Left forelimb (tissue), 1 donor: ENCODE measurements at places on chromosomes 5 and 9.

- no peak for DNase-seq
Measured at GRCh38 chr9:97747201-97747965, 50.2 kb upstream of the XPA start.

DNA sequence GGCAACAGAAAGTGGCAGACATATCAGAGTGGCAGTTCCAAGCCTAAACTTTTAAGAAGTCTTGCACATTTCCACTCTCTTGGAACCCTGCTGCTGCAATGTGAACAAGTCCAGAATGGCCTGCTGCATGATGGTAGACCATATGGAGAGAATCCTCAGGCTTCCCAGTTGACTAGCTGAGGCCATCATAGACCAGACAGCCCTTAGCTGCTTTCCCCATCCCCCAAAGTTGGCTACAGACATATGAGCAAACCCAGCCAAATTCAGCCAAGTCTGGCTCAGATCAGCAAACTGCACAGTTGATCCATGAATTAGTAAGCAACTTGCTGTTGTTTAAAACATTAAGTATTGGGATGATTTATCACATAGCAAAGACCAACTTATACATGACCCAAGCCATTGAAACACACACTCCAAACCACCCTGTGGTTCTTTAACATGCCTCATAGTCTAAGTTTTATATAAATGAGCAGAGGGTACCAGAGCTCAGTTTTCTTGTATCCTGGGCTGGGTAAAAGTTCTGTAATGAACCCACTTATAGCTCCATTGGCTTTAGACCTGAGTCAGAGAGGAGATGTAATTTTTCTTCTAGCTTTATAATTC, 19.9 kb downstream of the PPP3R2 start:
- no peak for DNase-seq

DNA sequence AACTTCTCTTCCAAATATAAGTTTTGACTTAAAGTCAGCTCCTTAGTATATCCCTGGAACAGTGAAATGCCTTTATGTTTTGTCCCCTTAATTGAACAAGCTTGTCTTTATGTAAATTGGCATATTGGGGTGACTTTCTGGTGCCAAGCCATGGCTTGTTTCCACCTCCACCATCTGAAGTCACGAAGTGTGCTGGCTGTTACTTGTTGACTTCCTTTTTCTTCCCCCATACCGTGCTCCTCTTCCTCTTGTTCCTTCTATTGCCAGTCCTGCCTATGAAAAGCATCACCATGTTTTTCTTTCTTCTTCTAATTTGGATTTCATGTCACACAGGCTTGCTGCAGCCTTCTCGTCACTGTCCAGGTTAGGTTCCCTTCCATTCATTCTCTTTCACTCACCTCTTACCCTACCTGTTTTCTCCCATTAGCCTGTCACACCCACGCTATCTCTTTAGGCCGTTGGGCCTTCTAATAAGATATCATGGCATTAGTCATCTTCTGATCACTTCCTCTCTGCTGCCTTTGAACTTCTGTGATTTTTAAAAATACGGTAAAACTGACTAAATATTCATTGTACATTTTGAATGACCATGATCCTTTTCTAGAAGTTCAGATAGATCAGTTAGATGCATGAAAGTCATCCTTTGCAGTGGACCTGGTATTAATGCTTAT, 48.1 kb downstream of the IQGAP2 start:
- no peak for DNase-seq

DNA sequence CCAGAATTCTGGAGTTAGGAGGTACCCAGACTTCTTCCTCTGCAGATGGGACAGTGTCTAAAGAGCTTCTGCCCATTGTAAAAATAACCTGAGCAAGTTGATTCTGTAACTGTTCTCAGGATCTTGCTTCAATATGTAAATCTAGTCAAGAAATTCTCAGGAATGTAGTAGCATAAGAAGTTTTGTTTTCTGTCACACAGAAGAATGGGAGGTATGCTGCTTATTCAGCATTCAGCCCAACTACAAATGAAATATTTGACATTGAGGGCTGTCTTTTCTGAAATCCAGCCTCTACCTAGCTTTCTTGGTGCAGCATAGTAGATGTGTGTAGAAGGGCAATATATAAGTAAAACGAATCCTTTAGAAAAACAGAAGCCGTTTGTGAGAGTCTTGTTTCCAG, 13.8 kb downstream of the MACIR start:
- DNase-seq: no peak

GRCh38 chr5:61538722-61539501, 206.9 kb downstream of the ZSWIM6 start:
- DNase-seq: no peak

- DNase-seq: no peak
Measured at GRCh38 chr9:35903049-35903448, 3.0 kb upstream of the HRCT1 start.

- no peak for DNase-seq
Measured at GRCh38 chr5:23367874-23368273, 139.5 kb upstream of the PRDM9 start.

DNA sequence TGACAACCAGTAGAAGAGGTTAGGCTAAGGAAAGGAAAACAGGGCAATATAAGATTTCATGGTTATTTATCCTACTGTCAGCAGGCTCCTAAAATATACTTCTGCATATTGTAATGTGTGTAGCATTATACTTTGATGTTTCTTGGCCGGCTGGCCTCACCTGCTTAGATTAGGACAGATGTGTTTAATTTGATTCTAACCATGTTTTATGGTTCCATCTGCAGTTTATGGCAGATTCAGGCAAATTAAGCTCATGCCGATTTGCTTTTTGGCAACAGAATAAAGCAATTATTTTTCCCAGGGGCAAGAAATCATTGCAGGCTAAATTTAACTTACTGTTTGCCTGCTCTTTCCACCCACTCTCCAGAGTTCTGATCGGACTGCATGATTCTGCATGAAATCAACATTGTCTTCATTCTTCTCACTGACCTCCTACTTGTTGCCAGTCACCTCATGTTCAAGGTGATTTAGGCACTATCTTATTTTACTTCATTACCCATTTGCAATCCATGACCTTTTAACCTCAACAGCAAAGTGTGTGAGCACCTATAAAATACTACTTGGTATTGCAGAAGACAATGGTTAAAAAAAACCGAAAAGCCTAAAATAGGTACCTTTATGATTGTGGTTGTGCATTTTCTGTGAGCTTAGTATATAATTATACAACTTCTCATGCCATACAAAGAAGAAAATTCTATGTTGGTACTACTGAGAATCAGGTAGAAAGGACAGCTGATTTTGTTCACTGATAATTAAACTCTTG, 125.2 kb downstream of the EDIL3 start:
- DNase-seq: no peak

GRCh38 chr5:128512894-128513293, 25.2 kb downstream of the FBN2 start:
- DNase-seq: no peak

DNA sequence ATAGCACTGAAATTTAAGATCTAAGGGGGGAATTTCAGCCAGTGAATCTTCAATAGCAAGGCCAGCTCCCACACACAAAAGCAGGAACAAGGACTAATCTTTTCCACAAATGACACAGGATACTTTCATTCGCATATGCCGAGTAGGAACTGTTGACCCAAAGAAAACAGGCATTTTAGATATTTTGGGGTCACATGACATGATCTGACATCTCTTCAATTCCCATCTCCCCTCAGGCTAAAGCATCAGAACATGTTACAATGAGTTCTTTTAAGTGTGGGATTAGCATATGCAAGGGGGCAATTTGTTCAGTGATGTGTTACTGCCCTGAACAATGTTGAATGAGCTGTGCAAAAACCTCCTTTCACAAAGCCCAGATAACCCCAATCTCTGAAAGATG, 68.2 kb downstream of the TLE1 start:
- no peak for DNase-seq

DNA sequence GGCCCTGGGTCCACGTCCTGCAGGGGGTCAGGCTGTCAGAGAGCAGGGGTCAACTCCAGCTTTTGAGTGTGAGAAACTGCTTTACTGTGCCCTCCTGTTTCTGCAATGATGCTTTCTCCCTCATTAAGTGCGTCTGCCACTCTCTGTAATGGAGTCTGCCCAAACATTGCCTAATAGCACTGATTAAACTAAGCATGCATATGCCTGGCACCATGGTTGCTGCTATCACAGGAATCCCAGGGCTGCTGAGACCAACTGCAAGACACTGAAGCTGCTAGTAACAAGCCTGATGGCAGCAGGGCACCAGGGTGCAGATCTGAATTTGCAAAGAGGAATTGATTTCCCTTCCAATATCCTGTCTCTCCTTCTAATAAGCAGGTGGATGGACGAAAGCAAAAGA, 125.3 kb downstream of the SLC24A2 start:
- no peak for DNase-seq

- no peak for DNase-seq
Measured at GRCh38 chr5:140998921-140999410, 32.7 kb downstream of the PCDHAC2 start.

GRCh38 chr9:98192503-98193335, at the start of gene CORO2A:
CORO2A (minus strand) TSS chr9:98192637; CDS start chr9:98157660, 34,977 bp downstream.
- DNase-seq: no peak

- DNase-seq: no peak
Measured at GRCh38 chr5:96146675-96147074, 185.0 kb upstream of the ELL2 start.

DNA sequence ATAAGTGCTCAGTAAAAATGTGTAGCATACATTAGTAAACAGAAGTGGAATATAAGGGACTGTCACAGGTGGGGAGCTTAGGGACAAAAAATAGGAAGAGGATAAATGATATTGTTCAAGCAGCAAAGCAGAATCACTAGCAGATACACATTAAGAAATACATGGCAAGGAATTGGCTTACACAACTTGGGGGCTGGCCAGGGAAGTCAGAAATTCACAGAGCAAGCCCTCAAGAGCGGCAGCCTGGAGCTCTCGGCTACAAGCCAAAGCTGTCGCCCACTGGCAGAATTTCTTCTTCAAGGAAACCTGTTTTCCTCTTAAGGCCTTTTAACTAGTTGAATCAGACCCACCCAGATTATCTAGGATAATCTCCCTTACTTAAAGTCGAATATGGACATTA, 73.0 kb upstream of the SMIM23 start:
- no peak for DNase-seq
